ENCODE measurements at places on chromosomes 2 and 18.

GRCh38 chr2:233439191-233439590 lies 84.9 kb downstream of the DGKD start:
- DNase-seq, result no peak

GRCh38 chr2:206936843-206937230 lies 2.5 kb upstream of the CPO start:
- DNase-seq, result no peak

DNA sequence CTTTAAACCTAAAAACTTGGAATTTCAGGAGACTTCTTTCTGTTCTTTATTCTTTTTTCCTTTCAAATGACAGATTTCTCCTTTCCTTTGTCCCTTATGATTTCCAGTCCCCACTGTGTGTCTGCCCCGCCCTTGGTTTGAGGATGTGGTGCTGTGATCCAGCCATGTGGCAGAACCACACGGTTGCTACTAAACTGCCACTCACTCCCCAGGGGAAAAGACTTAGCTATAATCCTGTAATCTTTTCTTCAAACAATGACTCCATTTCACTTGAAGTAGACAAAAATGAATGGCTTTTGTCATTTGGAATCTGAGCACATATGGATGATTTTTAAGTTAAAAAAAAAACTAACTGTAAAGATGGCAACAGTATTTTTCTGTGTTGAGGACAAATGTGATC lies 76.2 kb upstream of the STAM2 start:
- DNase-seq, result no peak

- DNase-seq, result no peak
Observed at GRCh38 chr2:207091928-207092327, 73.8 kb downstream of the KLF7 start.

- DNase-seq, result no peak
Observed at GRCh38 chr2:191240871-191241270, 4.3 kb upstream of the MYO1B start.

GRCh38 chr18:23824240-23824639 lies 135.0 kb downstream of the LAMA3 start:
- no peak for DNase-seq

- DNase-seq, result peak; percentile 74
Observed at GRCh38 chr2:197113275-197113711, 186.8 kb upstream of the PGAP1 start.

DNA sequence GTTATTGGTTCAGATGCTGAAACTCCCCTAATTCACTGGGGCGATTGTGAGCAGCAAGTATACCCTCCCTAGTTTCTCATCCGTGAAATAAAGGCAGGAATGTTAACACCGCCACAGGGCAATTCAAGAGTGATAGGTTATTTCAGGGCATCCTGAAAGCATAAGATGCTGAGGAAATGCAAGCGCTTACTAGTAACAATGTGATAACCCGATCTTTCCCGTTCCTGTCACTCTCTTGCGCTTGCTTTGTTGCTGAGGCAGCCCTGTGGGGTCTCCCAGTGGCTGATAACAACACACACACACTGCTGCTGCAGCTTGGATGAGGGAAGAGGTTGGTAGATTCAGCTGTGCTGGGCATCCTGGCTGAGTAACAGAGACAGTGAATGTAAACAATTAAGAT lies 259.3 kb downstream of the AGPS start:
- no peak for DNase-seq

- DNase-seq, result no peak
Observed at GRCh38 chr2:30074023-30074422, 72.8 kb upstream of the YPEL5 start.

DNA sequence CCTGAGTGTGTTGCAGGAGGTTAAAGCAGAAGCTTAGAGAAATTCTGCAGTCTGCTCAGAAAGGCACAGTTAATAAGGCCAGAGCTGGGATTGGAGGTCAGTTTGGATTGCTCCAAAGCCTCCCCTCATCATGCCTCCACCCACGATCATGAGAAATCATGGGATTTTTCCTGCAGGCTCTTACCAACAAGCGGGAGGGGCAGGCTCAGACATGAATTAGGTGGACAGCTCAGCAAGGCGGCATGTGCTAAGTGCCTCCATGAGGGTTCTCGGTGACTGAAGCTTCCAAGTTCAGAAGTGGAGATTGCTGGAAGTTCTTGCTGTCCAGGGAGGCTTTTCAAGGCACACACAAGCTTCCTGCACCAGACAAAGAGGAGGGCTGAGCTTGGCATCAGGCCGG lies 163.8 kb downstream of the SETBP1 start:
- no peak for DNase-seq

Measured in MV-4-11 (cell line).